ENCODE measurements at places on chromosomes 12 and 14.

DNA sequence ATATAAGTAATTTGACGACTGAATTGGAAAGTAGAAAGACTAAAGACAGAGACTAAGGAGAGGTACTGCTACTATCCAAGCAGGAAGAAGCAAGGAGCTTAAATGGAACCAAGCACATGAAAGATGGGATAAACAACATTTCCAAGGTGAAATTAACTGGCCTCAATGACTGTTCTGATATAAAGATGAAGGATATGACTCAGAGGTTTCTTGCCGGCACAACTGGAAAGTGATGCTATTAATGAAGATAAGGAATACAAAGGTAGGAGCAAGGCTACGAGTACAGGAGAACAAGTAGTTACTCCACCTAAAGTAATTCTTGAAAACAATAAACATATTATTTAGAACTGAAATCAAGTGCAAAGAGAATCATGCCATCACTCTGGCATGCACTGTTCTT lies 6.4 kb downstream of the SNX6 start:
- DNase-seq, result no peak

DNA sequence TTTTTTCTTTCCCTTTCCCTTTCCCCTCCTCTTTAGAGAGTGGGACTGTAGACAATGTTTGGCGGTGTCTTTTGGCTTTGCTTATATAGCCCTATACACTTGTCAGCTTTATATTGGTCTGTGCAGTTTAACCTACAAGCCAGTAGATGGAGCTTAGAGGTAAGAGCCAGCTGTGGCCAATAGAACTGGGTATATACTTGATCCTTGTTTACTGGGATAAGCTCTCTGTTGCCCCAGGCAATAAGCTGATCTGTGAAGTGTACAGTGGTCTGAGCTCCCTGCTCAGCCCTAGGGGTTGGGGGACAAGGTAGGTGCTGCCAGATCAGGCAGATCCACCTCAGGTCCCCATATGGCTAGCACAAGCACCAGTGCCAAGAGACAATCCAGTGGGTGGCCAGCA lies 434.1 kb downstream of the NOVA1 start:
- DNase-seq, result no peak

DNA sequence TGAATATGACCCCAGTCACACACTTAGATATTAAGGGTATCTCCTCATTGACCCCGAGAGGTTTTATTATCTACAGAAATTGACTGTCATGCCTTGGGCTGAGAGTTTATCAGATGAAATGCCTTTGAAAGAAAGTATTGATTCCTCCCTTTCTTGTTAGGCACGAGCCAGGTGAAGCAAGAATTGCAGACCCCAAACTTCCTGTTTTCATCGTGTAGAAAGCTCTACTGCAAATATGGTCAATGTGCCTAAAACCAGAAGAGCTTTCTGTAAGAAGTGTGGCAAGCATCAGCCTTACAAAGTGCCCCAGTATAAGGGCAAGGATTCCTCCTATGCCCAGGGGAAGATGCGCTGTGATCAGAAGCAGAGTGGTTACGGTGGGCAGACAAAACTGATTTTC lies 143.9 kb upstream of the FUT8 start:
- no peak for DNase-seq

- DNase-seq, result no peak
Measured at GRCh38 chr14:93520053-93520607, 89.4 kb downstream of the UNC79 start.

DNA sequence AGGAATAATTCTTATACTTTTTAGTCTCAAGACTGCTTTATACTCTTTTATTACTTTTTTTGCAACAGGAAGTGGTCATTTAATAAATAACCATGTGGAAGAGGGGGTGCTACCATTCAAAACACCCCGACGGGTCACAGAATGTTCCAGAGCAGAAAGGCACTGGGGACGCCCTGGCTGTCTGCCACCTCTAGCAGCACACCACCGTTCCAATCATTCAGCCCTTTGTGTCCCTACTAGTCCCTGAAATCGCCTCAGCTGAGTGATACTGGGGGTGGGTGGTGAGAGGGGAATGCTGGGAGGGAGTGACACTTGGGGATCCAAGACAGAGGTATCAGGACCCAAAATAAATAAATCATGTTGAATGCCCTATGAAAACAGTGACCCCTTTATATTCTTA lies 52.4 kb downstream of the MON2 start:
- DNase-seq, result no peak

- DNase-seq, result no peak
Measured at GRCh38 chr14:54683882-54684794, 117.2 kb downstream of the SAMD4A start.

DNA sequence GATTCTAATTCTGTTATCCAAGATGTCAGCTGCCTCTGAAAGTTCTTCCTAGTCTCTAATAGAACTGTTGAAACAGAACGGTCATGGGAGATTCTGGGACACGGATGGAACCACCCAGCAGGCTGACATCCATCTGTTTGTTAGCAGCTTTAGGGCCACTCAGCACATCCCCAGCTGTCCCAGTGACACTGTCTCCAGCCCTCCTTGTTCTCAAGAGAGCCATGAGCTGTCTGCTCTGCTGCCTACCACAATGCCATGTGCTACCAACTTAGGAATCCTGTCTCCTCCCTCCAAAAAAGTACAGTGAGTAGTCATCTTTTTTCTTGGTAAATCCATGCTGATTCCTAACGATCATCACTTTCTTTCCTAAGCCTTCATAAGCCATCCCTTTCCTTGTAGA lies 130.5 kb downstream of the ZFP36L1 start:
- DNase-seq, result no peak

- no peak for DNase-seq
Measured at GRCh38 chr12:52190860-52191729, 719 bp downstream of the KRT80 start.

Measured in CD4-positive, alpha-beta T cell treated with Interleukin-15 for 4 hours (primary cell).